Cerebellum (tissue), 4 donors: ENCODE measurements at places on chromosomes 13 and 19.

- DNase-seq: no peak
Measured at GRCh38 chr19:29315556-29316190, 102.7 kb upstream of the UQCRFS1 start.

DNA sequence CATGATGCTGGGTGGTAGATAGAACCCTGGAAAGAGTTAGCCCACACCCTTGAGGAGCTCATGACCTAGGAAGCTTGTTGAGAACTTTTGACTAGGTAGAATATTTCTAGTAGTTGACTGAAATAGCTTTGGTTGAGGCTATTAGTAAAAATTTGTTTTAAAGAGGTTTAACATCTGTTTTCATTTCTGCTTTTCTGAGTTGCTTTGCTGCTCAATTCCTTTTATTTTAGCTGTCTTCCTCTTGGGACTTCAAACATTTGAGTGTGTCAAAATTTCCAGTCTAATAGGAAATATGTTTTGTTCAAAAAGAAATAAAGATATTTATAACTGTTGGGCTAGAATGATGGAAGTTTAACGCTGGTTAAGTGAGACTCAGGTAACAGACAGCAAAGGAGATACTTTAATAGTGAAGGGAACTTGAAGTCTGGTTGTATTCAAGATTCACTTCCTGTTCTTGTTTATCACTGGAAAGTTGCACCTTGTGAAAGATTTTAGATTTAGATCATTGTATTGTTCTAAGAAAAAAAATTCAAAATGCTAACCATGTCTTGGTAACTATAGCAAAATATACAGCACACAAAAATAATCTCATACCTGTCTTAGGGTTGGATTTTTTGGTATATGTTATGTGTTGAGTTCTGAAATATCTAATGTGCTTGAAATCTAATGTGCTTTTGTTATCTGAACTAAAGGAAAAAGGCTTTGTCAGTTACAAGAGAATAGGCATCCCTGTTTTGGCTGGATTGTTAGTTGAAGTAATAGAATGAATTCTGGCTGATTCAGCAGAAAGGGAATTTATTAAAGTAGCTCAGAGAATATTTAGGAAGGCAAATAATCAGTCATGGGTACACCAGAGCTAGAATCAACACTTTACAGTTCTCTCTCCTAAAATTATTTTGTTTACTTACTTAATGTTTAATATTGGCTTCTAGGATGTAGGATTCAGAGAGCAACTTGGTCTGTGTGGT, 24.4 kb upstream of the GPR18 start:
- no peak for DNase-seq

- no peak for DNase-seq
Measured at GRCh38 chr19:19687090-19687489, 18.5 kb downstream of the ZNF101 start.

GRCh38 chr19:18672606-18673337, 10.7 kb upstream of the CRTC1 start:
- no peak for DNase-seq

DNA sequence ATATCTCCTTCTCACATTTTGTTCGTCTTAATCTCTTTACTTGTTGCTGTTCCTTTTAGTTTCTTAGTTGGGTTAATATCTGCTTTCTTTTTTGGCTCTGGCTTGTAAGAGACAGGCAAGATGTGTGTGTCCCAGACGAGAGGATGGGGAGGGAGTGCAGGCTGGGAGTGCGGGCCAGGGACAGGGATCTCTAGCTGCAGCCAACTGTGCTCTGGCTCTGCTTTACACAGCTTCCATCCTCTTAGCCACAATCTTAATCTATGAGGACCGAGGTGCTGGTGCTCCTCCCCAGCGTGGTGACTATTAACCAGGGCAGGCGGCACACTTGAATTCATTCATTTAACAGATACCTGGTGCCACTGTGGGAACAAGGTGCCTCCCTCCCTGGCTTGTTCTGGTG, 70.9 kb upstream of the WASF3 start:
- DNase-seq: peak; percentile 76

- DNase-seq: no peak
Measured at GRCh38 chr19:10001899-10002298, 8.4 kb downstream of the COL5A3 start.

GRCh38 chr13:75715601-75716523, 79.7 kb downstream of the LMO7 start:
- DNase-seq: no peak
